ENCODE measurements at places on chromosomes 1 and 21.

GRCh38 chr1:12153181-12153785 is 13.5 kb upstream of the TNFRSF1B start:
- DNase-seq, result no peak

GRCh38 chr1:211326140-211326527 is 499 bp upstream of the TRAF5 start:
- DNase-seq, result no peak

DNA sequence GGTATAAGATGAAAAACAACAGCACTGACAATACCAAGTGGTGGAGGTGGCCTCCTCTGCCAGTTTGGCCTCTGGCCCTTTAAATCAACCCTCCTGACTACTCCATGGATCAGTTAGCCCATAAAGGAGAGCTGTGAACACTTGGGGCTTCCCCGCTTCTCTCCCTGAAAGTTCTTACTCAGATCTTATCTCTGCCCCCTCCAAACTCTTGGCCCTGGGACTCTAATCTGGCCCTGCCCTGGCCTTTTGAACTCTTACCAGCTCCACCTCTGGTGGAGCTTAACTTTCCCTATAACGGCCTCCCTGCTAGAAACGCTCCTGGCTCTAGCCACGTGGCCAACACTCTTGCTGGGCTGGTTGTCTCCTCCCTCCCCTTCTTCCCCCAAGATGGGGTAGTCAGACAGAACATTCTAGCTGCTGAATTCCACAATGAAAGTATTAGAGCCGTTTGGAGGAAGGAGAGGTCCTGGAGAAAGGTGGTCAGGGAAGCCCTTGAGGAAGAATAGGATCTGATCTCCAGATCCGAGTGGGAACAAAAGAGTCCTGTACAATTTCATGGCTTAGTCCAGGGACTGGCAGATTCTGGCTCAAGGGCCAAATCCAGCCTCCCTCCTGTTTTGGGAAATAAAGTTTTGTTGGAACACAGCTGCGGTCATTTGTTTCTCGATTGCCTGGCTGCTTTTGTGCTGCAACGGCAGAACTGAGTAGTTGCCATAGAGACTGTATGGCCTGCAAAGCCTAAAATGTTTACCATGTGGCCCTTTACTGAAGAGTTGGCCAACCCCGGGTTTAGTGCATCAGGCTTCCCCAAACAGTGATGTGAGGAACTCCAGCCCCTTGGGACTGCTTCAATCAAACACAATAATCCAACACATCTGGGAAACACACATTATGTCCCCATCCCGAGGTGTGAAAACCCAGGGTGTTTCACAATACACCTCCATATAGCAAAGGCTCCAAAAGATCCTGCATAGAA is 9.5 kb upstream of the PIGR start:
- no peak for DNase-seq

GRCh38 chr1:219434285-219434922 is 178.5 kb downstream of the ZC3H11B start:
- DNase-seq, result no peak
